ENCODE measurements at places on chromosomes 16 and 17. TPM values are rescaled to one million over a fixed set of nuclear protein-coding genes. Genes with fewer than 3 reads are reported as not detected.

Gene MPV17L
- 1.7 TPM for polyA plus RNA-seq

Gene KIAA0513
- 3.4 TPM for polyA plus RNA-seq

Gene AATF
- 19.0 TPM for polyA plus RNA-seq

Gene PNPO
- 62.4 TPM for polyA plus RNA-seq

Gene TAC4
- not detected for polyA plus RNA-seq

Gene SLC38A8
- polyA plus RNA-seq, result not detected

Gene PIRT
- not detected for polyA plus RNA-seq

Gene CA5A
- not detected for polyA plus RNA-seq

Gene CD68
- polyA plus RNA-seq, result 39.4 TPM

Gene AURKB
- 62.1 TPM for polyA plus RNA-seq

Gene MEOX1
- not detected for polyA plus RNA-seq

Gene C16orf74
- polyA plus RNA-seq, result 81.5 TPM

Gene IRX5
- polyA plus RNA-seq, result 5.7 TPM

Gene ABCA6
- polyA plus RNA-seq, result 0.34 TPM

Gene MYLK3
- polyA plus RNA-seq, result 0.01 TPM

Gene SPNS3
- polyA plus RNA-seq, result not detected

Gene RNF135
- 12.6 TPM for polyA plus RNA-seq

Gene TEKT3
- not detected for polyA plus RNA-seq

Gene PSMC3IP
- polyA plus RNA-seq, result 14.4 TPM

Gene CDK5R1
- polyA plus RNA-seq, result 2.6 TPM

Gene CACNG3
- polyA plus RNA-seq, result not detected

Gene CCL8
- polyA plus RNA-seq, result not detected

Gene TMEM238L
- not detected for polyA plus RNA-seq

Gene RBFOX1
- polyA plus RNA-seq, result not detected

Gene MBTPS1
- 48.8 TPM for polyA plus RNA-seq

Gene KRT20
- not detected for polyA plus RNA-seq

Gene TSNAXIP1
- 0.51 TPM for polyA plus RNA-seq

Gene KRT9
- 0.35 TPM for polyA plus RNA-seq

Gene CSH2
- polyA plus RNA-seq, result not detected

Gene TNRC6C
- 1.3 TPM for polyA plus RNA-seq

Gene CPSF4L
- not detected for polyA plus RNA-seq

Gene C17orf67
- 0.42 TPM for polyA plus RNA-seq

Gene CBFA2T3
- polyA plus RNA-seq, result 0.09 TPM

Gene MYO15B
- 0.31 TPM for polyA plus RNA-seq

Gene ZNF629
- polyA plus RNA-seq, result 4.9 TPM

Gene KRT39
- polyA plus RNA-seq, result not detected

Gene TP53TG3D
- 0.17 TPM for polyA plus RNA-seq

Gene LPCAT2
- 32.4 TPM for polyA plus RNA-seq

Gene CLEC3A
- not detected for polyA plus RNA-seq

Gene SCNN1B
- polyA plus RNA-seq, result 0.90 TPM

Gene TPSD1
- not detected for polyA plus RNA-seq

Gene CDC6
- 53.9 TPM for polyA plus RNA-seq

Gene SULT1A2
- 0.42 TPM for polyA plus RNA-seq

Gene ITPRIPL2
- 12.9 TPM for polyA plus RNA-seq

Gene MYH3
- 0.63 TPM for polyA plus RNA-seq

Gene CDH3
- 560 TPM for polyA plus RNA-seq

Gene SOX15
- polyA plus RNA-seq, result 49.4 TPM

Gene CMC2
- 119 TPM for polyA plus RNA-seq

Gene CEP20
- 17.7 TPM for polyA plus RNA-seq

Gene EFTUD2
- 105 TPM for polyA plus RNA-seq

Measured in mammary epithelial cell (primary cell).